HS-27A (cell line): ENCODE measurements at places on chromosomes 7 and 10.
A peak's percentile ranks its signal among the peaks of the same experiment; 100 is the strongest.

GRCh38 chr7:95636140-95636940 is 40.0 kb upstream of the PDK4 start:
- no peak for DNase-seq

DNA sequence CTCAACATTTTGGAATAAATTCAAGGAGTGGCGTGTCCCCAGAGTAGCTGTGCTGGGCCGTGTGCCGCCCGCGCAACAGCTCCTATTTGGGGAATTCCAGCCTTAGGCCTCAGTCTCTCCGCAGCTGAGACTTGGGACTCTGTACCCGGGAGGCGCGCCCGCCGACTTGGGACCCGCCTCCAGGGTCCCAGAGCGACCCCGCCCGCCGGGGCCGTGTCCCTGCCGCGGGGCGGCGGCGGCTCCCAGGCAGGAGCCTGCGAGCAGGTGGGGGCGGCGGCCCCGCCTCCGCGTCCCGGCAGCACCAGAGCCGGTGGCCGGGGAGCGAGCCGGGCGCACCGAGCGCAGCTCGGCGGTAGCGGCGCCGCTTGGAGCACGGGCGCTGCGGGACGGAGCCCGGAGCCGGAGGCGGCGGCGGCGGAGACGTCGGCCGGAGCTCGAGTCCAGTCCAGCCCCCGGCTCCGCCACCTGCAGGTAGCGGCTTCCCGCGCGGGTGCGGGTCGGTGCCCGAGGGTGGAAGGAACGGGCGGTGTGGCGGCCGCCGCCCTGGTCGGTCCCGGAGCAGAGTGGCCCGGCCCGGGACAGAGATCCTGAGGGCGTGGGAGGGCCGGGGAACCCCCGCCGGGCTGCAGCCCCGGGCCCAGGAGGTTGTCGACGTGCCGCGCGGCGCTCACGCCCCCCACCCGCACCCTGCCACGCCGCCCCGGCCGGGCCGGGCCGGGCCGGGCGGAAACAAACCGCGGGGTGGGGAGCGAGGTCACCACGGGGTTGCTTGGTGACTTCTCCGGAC is at the start of gene WIPF3:
TSS of gene WIPF3 (plus strand) at position 301 of the 787 bp plus-strand sequence. CDS start 28,217 bp downstream, outside the sequence.
- DNase-seq = no peak

DNA sequence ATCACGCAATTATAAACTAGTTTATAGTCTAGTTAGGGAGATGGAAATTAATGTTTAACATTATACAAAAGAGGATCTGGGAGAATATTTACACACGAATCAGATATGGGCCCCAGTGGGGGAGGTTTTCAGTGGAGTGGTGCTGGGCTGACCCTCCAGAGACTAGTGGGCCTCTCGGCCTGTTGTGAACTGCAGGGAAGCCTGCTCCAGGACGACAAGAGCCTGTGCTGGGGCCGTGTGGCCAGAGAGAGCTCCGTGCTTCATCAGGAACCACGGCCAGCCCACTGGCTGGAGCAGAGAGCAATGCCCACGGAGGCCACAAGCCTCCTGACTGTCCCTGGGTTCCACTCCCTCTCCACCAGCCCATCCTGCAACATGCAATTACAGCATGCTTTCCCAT is 11.3 kb upstream of the ESYT2 start:
- DNase-seq = no peak

GRCh38 chr10:110069502-110069982 is 61.8 kb downstream of the ADD3 start:
- DNase-seq = no peak

DNA sequence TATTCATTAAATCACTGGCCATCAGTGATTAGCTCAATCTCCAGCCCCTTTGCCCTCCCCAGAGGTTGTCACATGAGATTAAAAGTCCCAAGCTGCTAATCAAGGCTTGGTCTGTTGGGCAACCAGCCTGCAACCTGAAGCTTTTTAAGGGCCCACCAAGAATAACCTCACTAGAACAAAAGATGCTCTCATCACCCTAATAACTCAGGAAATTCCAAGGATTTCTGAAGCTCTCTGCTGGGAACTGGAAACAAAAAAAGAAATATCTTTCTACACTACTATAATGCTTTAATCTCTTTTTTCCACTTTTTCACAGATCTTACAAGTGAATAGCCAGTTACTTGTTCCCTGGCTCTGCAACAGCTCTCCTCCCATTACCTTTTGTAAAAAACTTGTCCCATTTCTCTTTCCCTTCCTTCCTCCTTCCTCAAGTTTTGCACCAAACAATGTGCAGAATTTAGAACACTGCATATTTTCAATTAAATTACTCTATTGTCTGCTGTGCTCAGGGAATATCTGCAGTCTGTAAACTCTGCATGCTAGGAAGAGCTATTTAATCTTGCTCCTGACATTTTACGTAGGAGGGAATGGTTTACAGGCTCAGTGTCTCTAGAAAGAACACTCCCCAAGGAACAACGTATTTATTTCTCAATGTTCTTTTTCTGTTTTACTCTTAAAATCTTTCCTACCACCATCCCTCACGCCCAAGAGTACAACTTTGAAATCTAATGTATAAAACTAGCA is 169.1 kb downstream of the IMMP2L start:
- no peak for DNase-seq

DNA sequence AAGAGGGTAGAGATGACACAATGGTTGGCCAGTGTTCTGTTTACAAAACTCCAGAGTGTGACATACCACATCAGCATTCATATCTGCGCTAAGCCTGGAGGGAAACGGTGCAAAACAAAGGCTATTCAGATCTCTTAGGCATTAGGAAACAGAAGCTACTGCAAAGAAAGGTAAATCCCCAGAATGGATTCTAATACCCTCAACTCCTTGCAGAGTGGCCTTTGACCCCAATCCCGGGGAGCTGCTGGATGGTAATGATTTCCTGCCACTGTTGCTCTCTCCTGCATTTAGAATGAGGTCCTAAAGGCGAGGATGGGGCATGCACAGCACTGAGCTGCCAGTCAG is 65.2 kb downstream of the AOAH start:
- no peak for DNase-seq

DNA sequence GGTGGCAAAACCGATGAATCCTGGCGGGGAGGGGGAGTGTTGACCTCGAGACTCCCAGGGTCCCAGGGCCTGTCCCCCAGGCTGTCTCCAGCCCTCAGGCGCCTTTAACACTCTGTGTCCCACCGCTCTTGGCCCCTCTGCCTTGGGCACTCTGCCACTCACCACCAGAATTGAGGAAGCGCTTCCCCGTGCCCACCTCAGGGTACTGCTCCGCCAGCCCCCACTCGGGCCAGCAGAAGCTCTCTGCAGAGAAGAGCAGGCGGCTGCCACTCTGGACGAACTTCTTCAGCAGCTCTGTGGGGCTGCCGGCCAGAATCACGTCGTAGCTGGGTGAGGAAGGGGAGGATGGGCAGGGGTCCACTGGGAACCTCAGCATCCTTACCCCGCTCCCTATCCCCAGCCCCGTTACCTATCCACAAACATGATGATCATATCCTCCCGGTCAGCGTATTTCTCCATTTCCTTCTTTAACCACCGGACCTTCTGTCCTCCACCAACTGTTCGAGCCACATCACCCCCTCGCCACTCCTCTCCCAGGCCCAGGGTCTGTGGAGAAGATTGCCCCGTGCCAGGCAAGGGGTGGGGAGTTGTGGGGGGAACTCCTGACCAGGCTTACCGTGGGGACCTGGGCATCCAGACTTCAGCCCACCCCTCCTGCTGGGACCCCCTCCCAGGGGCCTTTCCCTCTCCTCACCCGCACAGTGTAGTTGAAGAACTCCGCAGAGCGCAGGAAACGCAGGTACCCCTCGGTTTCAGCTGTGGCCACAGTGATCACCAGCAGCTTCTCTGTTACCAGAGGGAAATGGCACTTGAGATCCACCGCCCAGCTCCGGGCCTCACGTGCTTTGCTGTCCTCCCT is 1.2 kb downstream of the PLOD3 start:
- no peak for DNase-seq

DNA sequence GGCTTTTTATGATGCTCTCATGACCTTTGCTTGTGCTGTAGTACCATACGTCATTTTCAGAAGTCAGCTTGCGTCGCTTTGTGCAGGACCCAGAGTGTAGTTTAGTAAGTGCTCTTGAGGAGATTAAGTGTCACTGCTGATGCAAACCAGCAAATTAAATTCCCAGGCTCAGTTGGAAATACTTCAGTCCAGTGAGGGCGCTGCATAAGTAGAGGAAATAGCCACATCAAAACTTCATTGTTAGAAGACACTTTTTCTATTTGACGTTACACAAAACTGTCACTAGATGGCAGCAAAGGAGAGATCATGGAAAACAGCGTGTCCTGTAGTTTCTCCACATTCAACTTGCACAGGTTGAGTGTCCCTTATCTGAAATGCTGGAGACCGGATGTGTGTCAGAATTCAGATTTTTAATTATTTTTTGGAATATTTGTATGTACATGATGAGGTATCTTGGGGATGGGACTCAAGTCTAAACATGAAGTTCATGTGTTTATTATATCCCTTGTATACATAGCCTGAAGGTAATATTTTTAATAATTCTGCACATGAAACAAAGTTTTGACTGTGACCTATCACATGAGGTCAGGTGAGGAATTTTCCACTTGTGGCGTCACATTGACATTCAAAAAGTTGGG is 7.9 kb downstream of the ZNF22 start:
- peak; percentile 39 for DNase-seq

DNA sequence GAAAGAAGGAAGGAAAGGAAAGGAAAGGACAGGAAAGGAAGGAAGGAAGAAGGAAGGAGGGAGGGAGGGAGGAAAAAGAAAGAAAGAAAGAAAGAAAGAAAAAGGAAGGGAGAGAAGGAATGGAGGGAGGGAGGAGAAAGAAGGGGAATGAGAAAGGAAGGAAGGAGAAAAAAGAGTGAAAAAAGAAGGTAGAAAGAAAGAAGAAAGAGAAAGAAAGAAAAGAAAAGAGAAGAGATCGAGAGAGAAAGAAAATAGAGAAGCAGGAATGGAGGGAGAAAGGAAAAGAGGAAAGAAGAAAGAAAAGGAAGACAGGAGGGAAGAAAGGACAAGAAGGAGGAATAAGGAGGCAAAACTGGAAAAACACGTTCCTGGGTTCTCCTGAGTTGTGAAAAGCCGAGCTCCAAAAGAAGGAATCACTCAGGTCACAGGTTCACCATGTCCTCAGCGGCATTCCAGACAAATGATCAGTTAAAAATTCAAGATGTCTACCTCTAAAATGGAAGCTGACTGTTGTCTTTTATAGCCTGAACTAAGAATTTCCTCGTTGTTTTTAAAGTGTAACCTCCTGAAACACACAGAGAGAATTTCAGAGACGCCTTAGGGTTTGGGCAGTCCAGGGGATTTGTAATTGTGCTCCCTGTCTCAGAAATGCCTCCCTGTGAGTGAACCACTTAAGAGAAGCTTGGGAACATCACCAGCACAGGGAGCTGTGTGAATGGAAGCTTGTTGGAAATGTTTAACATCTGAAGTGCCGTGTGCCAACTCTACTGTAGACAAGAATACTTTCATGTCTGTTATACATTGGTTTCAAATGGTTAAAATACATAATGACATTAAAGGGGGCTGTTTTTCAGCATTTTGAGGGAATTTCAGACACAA is 80.7 kb downstream of the INHBA start:
- no peak for DNase-seq

- no peak for DNase-seq
These were observed 11.7 kb upstream of the OR9A2 start for GRCh38 chr7:143038635-143039034.

DNA sequence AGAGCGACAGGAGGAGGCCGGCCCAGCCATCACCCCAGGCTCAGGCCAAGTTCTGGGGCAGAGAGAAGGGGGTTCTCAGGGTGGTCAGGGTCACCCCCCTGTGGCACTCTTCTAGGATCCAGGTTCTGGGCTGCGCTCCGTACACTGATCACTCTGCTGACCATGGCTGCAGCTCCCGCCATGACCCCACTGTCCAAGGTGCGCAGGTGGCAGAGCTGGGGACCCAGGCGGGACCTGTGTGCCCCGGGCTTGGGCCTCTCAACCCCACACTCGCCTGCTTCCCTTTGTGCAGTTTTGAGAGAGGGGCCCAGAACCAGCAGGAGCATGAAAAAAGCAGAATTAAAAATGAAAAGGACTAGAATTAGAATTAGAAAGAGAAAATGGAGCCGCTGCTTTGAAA is 227.1 kb downstream of the FANK1 start:
- DNase-seq = no peak

- DNase-seq = no peak
These were observed 6.8 kb downstream of the LMBR1 start for GRCh38 chr7:156886020-156886795.

- DNase-seq = no peak
These were observed 32.7 kb downstream of the CALML5 start for GRCh38 chr10:5466451-5467206.

DNA sequence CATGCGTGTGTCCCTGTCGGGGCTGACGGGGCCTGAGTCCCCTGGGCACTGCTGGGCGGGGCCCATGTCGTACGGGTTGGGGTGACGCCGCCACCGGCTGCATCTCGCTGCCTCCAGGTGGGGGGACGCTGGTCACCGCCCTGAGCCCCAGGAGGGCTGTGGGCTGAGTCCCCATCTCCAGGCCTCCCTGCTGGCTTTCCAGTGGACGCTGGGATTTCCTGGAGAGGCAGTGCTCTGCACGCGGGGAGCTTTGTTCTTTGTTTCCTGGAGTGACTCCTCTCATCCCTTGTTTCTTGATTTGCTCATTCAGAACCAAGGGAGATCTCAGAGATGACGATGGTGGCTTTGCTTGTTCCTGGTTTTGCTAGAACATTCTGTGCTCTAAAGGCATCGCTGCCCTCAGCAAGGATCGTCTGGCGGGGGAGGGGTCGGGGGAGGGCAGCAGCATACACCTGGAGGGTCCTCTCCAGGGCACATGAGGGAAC is 21.0 kb downstream of the PWWP2B start:
- no peak for DNase-seq

- DNase-seq = no peak
These were observed 473.3 kb upstream of the FZD8 start for GRCh38 chr10:36115364-36115763.

- DNase-seq = no peak
These were observed 1.3 kb upstream of the SP4 start for GRCh38 chr7:21426286-21427181.

DNA sequence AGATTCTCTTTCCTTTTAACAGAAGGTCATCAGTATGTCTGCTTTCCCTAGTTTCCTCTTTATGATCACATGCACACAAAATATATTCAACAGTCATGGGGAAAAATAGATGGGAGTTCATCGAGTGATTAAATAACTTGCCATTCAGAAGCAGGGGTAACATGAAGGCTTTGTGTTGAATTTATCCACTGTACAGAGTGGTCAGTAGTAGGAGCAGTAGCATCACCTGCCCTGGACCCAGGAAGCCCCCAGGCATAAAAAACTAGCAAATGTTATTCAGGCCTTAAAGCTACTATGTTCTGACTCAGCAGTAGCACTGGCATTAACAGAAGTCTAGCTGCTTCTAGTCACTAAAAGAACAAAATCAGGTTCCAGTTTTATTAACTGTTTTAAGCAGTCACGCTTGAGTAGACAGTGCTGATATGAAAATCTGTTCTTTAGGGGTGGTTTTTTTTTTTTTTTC is 31.4 kb upstream of the FAM133B start:
- no peak for DNase-seq

DNA sequence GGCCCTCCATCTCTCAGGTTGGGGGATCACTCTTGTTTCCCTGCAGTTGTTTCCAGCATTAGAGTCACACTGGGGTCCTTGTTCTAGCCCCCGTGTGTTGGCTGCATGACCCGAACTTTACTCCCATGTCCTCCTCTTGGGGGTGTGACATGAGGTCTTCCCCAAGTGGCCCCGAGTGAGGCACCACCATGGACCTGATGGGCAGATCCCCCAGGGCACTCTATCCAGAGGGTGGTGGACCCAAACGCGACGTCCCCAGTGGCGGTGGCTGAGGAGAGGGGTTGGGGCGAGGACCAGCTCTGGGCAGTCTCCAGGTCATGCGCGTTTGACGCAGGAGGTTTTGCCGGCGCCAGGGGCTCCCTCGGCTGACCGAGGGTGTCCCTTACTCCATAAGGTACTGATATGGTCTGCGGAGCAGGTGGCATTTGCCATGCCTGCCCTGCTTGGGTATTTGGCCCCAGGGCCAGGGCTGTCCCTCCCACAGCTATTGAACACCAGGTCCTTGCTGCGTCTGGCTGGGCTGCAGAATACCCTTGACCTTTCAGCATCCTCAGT is 131.9 kb downstream of the LHPP start:
- DNase-seq = no peak
